AML-193 (cell line): ENCODE measurements at places on chromosomes 6 and 20.
A peak's percentile ranks its signal among the peaks of the same experiment; 100 is the strongest.

GRCh38 chr6:39980839-39981580 is 46.7 kb upstream of the MOCS1 start:
- peak; percentile 35 for DNase-seq

GRCh38 chr6:133460101-133460500 is 218.9 kb downstream of the EYA4 start:
- no peak for DNase-seq

DNA sequence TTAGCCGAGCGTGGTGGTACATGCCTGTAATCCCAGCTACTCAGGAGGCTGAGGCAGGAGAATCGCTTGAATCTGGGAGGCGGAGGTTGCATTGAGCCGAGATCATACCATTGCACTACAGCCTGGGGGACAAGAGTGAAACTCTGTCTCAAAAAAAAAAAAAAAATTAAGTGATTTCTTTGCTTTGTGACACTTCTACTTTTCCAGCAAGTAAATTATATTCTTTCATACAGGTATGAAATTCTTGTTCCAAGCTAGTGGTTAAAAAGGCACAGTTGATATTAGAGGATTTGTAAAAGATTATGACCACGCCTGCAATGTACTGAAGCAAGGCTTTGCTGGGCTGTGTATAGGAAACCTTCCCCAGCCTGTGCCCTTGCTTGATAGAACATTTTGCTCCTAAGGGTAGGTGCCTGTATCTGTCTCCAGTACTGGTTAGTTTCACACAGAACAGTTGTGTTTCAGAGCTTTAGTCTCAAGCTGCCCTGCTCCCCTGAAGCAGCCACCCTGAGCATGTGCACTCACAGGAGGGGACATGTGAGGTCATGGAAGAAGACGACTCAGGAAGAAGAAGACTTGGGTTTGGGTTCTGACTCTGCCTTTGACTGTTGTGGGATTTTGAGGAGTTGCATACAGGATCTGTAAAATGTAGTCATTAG is 10.2 kb downstream of the PTPN1 start:
- DNase-seq = no peak

- no peak for DNase-seq
Observed at GRCh38 chr6:28751514-28751913, 172.3 kb downstream of the TRIM27 start.

DNA sequence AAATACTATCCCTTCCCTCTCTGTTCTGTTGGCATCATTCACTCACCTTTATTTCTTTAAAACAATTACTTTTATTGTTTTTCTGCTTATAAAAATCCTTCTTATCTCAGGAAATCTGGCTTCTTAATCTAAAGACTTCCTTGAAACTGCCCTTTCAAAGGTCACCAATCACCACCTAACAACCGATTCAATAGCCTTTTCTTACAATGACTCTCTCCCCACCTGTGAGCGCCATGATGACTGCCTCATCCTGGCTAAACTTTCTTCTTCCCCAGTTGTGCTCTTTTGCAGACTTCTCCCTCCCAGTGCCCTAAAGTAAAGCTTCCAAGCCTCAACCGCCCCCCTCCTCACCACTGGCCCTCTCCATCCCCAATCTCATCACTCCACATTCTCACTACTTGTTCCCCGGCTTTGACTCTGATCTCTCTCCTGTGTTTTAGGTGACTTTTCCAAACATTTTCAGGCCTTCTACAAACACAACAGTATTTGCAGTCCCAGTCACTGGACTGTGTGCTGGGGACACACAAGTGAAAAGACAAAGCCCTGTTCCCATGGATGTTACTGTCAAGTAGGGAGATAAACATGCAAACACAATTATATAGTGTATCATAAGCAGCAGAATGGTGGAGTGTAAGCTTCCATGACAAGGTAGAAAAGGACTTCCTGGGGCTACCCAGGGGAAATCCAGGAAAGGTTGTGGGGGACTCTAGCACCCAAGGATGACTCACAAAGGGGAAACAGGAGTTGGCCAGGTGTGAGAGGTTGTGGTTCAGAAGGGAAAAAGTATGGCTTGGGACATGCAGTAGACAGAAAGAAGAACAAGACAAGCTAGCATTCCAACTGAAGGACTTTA is 12.8 kb downstream of the NHSL1 start:
- no peak for DNase-seq

DNA sequence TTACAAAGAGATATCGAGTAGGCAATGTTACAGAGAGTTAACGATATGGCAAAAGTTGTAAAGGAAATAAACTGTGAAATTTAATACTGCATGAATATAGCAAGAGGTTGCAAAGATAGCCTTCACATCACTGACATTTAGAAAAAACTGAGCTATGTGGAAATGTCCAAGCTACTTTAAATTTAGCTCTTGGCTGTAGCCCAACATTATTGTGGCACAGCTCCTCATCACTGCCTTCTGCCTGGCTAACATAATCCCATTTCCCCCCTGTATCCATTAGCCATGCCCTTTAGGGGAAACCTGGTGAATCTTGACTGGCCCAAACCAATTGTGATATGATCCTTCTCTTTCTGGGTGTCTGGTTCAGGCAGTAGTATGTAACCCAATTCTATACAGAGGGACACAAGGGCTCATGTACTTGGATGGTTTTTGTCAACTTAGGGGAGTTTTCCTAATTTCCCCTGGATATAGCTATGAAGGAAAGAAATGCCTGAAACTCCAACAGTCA is 115.4 kb downstream of the PFDN4 start:
- no peak for DNase-seq

DNA sequence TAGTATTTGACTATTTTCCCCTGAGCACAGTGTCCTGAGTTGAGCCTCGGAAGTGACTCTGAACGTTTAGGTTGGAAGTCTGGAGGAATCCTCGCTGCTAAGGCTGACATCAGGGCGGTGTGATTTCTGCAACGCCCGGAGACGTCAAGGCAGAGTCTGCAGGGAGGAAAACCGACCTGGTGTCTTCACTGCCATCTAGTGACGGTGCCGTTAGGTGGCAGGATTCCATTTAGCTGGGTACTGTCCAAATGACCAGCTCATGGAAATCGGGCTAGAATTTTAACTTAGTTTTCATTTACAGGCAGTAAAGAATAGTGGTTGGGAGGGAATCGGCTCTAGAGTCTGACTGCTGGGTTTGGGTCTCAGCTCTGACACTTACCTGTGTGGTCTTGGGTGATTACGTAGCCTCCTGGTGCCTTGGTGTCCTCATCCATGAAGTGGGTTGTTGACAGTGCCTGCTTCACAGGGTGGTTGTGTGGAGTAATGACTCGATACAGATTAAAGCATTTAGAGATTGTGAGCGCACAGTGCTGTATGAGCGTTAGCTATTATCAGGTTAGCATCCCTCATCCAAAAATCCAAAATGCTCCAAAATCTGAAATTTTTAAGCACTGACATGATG is 35.0 kb downstream of the FOXF2 start:
- DNase-seq = peak; percentile 68

DNA sequence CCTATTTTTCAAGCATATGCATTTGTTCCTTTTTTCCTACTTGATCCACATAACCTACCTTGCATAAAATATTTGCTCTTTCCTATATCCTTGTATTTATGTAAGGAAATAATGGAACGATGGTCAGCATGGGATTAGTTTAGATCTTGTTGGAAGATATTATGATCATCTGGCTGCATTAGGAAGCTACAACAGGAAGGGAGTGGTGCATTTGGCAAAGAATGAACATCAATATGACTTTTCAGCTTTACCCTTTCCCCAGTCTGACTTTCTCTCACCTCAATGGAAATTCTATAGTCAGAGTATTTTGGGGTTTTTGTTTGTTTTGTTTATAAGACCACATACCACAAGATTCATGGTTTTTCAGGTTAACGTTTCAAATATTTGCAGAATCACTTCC is 66.0 kb downstream of the HS3ST5 start:
- no peak for DNase-seq

- no peak for DNase-seq
Observed at GRCh38 chr20:7302250-7302649, 534.8 kb downstream of the BMP2 start.

DNA sequence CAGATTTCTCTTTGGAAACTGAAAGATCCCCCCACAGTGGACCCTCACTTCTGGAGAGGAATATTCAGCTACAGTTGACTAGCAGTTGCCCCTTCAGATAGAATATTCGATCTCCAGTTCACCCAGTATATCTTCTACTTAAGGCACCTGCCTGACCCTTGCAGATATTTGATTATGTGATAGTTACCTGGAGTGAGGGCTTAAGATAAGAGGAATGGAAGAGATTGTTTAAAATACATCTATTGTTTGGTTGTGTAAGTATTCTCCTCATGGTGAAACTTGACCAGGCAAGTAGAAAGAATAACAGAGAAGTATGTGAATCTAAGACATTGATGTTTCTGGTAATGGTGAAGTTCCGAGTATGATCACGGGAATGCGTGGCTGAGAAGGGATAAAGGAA is 1.6 kb upstream of the ZCCHC3 start:
- DNase-seq = no peak

DNA sequence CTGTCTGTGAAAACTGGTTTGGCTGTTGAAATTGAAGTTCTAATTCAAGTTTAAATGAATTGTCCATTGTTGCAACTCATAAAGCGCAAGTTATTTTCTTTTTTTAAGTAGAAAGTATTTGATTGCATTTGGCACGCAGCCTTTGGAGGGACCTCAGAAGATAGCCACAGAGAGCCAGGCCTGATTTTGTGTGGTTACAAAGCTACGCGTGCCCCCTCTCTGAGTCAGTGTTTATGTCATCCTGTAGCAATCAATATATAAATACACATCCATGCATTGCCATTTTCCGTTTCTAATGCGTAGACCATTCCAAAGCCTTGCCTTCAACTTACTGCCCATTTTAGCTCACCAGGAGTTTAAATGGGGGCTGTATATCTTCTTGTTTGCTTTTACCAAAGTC is 173.2 kb downstream of the TMEM242 start:
- DNase-seq = no peak

DNA sequence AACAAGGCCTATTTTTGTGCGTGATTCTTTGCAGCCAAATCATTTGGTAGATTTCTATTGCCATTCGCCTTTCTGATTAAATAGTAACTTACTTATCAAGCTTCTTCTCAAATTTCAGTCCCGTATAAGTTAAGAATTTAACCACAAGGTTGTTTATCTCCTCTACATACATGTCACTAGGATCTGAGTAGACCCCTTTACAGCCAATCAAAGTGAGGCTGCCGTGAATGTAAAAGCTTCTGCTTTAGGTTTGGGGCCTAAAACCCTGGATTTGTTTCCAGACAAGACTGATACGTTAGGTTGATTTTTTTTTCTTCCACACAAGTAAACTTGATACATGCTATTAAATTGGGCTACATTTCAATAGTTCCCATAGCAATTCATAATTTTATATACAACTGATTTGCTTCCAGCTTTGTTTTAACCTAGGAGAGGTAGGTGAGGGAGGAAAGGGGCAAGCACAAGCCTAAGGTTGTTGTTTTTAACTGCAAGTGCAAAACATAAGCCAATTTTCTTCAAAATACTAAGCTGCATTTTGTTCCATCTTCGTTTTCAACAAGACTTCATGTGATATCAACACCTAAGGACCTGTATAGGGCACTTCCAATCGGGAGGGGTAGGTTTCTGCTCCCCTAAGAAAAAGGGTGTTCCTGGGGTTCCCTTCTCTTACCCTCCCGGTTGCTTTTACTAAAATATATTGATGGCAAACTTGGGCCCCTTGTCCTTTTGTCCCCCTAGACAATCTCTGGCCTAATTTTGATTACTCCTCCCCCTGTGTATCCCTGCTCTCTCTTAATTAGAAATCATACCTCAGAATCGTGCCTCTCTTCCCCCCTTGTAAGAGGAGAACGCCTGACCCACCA is 1.7 kb downstream of the RANBP9 start:
- peak; percentile 22 for DNase-seq

DNA sequence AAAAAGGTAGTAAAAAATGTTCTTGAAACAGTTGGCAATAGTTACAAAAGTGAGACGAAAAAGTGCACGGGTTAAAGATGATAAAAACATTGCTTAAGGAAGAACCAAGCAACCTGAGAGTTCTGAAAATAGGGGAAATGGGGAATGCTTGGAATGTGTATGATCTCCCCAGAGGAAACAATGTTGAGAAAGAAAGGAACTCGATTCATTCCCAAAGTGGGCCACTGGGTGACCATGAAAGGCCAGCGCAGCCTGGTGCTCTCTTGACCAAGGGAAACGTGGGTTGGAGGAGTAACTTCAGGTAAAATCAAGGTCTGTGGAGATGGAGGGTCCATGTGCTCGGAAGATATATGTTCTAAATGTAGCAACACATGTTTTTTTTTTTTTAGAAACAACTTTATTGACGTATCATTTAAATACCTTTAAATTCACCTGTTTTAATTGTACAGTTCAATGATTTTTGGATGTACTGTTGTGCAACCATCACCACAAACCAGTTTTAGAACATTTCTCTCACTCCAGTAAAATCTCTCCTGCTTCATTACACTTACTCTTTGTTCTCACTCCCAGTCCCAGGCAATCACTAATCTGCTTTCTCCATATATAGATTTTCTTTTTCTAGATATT is 34.5 kb upstream of the CEP85L start:
- DNase-seq = no peak

DNA sequence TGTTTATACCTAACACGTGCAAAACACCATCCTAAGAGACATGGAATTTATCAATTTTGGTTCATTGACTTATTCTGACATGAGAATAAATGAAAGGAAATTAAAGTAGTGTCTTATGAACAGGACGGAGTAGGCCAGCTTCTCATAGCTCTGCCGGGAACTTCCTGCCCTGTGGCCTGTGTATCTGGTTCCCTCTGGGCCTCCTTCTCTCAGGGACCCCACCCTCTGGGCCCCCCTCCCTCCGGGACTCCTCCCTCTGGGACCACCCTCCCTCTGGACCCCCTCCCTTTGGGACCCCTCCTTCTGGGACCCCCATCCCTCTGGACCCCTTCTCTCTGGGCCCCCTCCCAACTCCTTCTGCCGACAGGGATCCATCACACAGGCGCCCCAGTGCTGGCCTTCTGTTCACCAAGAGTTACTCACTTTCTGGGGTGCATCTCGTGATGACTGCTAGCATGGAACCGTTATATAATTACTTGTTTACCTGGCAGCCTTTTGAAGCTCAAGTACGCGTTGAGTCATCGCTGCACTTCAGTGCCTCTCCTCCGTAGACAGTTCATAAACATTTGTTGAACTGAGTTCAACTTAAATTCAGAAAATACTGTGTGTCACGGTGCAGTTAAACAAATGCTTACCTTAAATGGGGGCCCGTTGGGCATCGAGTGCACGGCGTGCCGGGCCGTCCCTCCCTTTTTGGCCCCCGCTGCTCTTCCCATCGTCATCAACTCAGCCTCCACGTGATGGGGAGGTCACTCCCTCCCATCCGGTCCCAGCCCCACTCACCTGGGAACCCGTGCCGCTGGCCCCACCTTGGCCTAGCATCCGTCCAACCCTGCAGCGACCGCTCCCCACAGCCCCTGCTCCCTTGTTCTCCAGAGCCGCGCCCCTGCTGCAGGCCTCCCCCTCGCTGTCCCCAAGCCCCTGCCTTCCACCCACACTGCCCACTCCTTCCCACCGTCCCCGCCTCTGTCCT is 8.1 kb downstream of the CCR6 start:
- DNase-seq = no peak

- no peak for DNase-seq
Observed at GRCh38 chr20:63007646-63008488, 1.1 kb upstream of the BHLHE23 start.

- no peak for DNase-seq
Observed at GRCh38 chr20:23298926-23299672, 51.5 kb upstream of the NXT1 start.
